ENCODE measurements at places on chromosomes 6 and 20.

DNA sequence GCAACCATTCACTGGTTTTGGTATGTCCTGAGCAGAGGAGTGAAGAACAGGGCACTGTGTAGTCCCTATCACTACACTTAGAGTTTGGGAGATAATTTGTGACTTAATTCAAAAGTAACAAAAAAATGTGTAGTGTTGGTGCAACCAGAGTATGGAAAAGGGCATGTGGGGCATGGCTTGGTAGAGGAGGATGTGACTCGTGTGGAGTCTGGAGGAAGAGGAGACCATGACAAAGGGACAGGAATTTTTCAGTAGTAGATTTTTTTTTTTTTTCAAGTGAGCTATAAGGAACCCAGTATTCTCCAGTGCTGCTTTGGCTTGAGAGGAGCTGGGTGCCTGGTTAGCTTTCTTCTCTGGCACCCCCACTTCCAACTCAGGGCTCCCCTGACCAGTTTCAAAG is 5.1 kb downstream of the MTRES1 start:
- DNase-seq, result no peak

- no peak for DNase-seq
Measured at GRCh38 chr6:7271205-7271534, 41.8 kb downstream of the SSR1 start.

GRCh38 chr20:35297155-35297554 is 4.9 kb upstream of the FAM83C start:
- no peak for DNase-seq

DNA sequence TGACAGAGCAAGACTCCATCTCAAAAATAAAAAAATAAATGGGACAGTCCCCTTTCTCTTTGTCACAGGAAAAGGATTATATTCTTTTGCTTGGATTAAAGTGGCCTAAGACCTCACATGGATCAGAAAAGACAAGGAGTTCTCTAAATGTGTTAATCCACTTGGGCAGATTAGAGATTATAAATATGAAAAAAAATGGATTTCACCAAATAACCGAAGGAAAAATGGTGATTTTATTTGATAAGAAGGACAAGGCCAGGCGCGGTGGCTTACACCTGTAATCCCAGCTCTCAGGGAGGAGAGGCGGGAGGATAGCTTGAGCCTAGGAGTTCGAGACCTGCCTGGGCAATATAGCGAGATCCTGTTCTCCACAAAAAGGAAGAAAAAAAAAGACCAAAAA is 21.8 kb downstream of the SAMHD1 start:
- DNase-seq, result no peak

- DNase-seq, result no peak
Measured at GRCh38 chr6:34645627-34646026, 50.9 kb downstream of the ILRUN start.

GRCh38 chr6:165659945-165660856 is 2.8 kb downstream of the PDE10A start:
- no peak for DNase-seq

- no peak for DNase-seq
Measured at GRCh38 chr6:116025405-116025804, 35.3 kb downstream of the FRK start.

DNA sequence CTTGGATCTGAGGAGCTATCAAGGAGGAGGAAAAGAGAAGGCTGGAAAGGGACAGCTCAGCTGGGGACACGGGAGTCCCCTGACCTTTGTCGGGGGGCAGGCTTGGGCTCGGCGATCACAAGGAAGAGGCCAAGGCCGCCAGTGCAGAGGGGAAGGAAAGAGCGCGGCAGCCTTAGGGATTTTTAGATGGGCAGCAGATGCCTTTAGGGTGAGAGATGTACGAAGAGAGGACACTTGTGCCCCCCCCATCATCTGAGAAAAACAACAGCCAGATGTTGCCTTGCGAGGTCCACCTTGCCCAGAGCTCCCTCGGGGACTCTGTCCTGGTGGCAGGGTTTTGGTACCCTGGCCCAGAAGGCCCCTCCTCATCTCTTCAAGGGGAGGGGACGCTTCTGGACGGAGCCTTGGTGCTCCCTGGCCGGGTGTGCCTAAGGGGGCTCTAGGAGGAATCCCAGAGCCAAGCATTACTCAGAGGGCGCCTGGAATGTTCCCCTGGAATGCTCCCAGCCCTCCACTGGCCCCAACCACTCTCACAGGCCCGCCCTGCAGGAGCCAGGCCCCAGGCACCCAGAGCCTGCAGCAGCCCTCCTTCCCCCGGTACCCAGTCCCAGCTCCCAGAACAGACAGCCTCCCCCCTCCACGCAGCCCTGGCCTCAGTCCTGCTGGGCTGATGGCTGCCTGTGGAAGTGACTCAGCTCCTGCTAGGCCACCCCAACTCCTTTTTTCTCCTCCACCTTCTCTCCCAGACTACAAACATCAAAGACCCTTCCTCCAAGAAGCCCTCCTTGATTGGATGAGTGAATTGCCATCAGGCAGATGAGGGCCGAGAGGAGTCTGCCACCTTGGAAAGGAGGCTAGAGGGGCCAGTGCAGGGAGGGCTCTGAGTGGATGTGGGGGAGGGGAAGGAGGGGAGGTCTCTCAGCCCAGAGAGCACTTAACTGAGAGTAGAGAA is 1.8 kb downstream of the ADAM33 start:
- no peak for DNase-seq

DNA sequence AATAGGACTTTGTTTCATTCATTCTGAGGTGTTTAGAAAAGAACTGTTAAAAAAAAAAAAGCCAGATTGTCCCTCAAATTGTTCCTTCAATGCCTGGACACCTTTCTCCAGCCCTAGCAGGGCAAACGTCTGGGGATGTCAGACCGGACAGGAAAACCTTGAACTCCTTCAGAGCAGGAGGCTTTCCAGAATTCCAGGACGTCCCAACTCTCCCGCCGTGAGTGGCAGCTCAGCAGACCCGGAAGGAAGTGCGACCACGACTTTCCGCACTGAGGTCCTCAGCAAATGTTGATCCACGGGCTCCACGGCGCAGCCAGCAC is 139.1 kb downstream of the DLL1 start:
- DNase-seq, result no peak

DNA sequence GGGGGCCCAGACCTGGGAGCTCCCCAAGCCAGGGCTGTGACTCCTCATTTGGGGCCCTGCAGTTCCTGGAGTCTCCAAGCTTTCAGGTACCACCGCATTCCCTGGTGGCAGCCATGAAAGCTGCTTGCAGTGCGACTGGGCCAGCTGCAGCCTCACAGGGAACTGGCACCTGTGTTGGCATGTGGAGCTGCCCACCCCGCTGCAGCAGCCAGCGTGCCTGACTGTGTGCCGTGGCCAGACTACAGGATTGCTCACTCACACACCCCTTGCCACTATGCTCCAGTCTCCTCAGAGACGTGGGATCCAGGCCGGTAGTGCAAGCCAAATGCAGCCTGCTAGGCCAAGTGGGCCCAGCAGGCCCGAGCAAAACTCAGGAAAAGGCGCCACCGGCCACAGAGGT is 450.7 kb downstream of the COL12A1 start:
- DNase-seq, result no peak

GRCh38 chr6:3520281-3521230 is 63.7 kb upstream of the SLC22A23 start:
- no peak for DNase-seq

DNA sequence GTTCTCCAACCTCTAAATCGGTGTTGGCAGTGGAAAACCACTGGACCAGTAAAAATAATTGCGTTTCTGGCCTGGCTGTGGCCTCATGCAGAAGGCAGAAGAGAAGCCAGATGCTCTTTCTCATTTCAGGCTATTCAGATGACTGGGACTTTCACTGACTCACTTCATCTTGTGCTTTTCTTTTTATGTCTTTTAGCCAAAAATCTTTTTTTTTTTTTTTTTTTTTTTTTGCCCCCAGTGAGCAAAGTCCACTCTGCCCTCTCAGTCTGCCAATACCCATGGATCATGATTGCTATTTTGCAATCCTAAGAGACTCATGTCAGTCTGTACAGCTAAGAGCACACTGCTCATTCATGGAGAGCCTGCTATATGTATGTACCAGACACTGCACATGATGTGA is 962.5 kb downstream of the KIF16B start:
- DNase-seq, result no peak

- no peak for DNase-seq
Measured at GRCh38 chr6:99739526-99739925, 132.9 kb downstream of the PRDM13 start.

- no peak for DNase-seq
Measured at GRCh38 chr6:63813566-63814120, 178.0 kb downstream of the PHF3 start.
